CD14-positive monocyte (primary cell): ENCODE measurements at places on chromosomes 2 and 18. TPM values are rescaled to one million over a fixed set of nuclear protein-coding genes. Genes with fewer than 3 reads are reported as not detected.
A peak's percentile ranks its signal among the peaks of the same experiment; 100 is the strongest.

GRCh38 chr18:2853926-2854664, 7.3 kb downstream of the EMILIN2 start:
- H3K27me3 ChIP-seq: no peaks in the 10 kb centered on the region
- DNase-seq: no peak
- H3K4me3 ChIP-seq: no peak overlapping the region
- H3K27ac ChIP-seq: peak overlapping the region; percentile 98
- peaks cover 81% of the 10 kb centered on the region for H3K4me1 ChIP-seq
- peaks cover 45% of the 10 kb centered on the region for H3K36me3 ChIP-seq

DNA sequence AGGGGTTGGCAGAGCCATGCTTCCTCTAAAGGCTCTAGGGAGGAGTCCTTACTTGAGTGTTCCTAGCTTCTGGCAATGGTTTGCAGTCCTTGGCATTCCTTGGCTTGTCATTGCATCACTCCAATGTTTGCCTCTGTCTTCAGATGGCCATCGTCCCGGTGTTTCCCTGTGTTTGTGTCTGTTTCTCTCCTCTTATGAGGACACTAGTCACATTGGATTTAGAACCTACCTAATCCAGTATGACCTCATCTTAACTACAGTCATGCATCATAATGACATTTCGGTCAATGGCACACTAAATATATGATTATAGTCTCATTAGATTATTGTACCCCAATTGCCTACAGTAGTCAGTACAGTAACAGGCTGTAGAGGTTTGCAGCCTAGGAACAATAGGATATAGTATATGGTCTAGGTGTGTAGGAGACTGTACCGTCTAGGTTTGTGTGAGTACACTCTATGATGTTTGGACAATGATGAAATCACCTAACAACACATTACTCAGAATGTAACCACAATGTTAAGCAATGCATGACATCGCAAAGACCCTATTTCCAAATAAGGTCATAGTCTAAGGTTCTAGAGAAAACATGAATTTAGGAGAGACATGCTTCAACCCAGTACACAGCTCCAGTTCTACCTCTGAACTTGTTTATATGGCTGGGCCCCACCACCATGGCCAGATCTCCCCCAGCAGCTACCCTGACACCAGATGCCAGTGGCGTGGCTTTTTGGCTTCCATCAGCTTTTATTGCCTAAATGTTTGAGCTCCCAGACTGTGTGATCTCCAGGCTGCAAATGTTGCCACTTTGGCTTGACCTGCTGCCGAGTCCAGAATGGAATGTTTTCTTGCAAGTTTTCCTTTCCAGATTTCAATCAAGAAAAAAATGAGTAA, 22.1 kb downstream of the SRD5A2 start:
- H3K4me1 ChIP-seq: no peaks in the 10 kb centered on the region
- no peaks in the 10 kb centered on the region for H3K27me3 ChIP-seq

The DNAJC27 gene
- 0.86 TPM for polyA plus RNA-seq

The UCN gene
- 0.60 TPM for polyA plus RNA-seq

The PTPN18 gene
- polyA plus RNA-seq: 72.2 TPM
